Mesenteric fat pad (tissue), 1 donor: ENCODE measurements at places on chromosomes 6 and 20.

DNA sequence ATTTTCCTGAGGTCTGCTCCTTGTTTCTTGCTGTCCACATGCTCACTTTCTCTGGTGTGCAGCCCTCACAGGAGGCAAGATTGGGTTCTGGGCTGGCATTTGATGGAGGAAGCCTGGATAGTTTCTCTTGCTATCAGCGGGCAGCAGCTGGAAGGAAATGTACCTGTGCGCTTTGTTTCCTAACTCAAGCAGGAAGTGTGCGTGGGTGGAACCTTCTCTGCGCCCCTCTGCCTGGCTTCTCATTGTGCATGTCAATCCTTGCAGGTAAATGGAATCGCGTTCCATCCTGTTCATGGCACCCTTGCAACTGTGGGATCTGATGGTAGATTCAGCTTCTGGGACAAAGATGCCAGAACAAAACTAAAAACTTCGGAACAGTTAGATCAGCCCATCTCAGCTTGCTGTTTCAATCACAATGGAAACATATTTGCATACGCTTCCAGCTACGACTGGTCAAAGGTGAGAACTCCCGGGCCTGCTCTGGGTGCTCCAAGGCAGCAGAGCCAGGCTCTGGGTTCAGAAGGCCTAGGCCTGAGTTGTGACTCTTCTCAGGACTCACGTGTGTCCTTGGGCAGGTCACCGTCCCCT, 16.8 kb upstream of the RBM38 start:
- no peak for DNase-seq

DNA sequence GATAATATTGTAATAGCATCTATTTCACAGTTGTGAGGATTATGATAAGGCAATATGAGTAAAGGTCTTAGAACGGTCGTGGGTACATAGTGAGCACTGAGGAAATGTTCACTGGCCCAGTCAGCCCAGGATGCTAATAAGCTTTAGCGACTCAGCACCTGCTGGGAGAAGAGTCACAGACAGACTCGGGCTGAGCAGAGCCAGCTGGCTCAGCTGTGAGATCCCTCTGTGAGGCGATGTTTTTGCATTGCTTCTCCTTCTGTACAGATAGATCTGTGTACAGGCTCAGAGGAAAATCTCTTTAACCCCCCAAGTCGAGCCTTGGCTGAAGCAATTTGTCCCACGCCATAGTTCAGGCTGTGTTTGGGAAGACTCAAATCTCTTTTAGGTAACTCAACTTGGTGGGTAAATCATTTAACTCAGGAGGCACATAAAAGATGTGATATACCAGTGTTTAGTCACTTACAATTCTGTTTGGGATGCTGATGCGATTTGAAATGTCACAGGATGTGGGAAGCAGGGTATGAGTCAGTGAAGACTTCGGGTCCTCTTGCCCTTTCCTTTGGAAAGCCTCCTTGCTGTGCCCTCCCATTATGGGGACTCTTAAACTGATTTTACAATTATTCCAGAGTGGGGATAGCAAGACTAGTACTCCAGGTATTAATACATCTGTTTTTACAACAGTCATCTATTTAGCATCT, 53.1 kb downstream of the PHACTR1 start:
- DNase-seq, result no peak

DNA sequence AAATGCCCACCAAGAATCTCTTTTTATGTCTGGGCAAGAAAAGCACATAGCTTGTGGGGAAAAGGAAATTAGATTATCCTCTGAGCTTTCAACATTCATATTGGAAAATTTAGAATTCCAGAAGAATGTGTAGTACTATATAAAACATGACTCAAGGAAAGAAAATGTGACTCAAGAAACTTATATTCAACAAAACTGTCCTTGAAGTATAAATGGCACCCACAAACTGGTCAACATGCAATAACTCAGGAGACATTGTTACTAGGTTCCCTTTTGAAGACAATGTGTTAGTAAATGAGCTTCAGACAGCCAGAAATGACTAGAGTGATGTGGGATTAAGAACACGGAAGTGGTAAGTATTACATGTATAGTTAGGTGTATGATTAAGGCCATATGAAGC, 26.1 kb upstream of the TINAG start:
- no peak for DNase-seq

GRCh38 chr6:38505826-38506225, 133.9 kb downstream of the BTBD9 start:
- no peak for DNase-seq

GRCh38 chr6:95576218-95576997, 927 bp upstream of the MANEA start:
- DNase-seq, result no peak

- DNase-seq, result no peak
Measured at GRCh38 chr6:6179858-6180623, 140.4 kb downstream of the F13A1 start.

DNA sequence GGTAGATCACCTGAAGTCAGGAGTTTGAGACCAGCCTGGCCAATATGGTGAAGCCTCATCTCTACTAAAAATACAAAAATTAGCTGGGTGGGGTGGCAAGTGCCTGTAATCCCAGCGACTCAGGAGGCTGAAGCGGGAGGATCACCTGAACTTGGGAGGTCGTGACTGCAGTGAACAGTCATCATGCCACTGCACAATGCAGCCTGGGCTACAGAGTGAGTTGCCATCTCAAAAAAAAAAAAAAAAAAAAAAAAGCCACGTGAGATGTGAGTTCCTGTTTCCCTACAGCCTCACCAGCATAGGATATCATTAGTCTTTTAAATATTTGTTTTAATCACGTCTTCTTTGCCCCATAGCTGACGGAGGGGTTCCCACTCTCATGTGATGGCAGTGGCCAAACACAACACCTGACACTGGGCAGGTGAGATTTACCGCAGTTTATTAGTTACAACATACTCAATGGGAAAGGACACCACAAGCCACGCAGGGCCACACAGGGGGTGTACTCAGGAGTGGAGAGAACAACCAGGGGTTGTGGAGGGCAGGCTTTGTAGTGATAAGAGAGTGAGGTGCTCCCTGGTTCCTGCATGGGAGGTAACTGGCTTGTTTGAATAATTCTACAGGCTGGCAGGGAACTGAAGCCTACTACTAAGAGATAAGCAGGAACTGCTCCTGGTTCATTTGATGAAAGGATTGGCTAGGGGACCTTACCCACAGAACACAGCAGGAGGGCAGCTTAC, 4.6 kb upstream of the LZTS3 start:
- DNase-seq, result no peak

DNA sequence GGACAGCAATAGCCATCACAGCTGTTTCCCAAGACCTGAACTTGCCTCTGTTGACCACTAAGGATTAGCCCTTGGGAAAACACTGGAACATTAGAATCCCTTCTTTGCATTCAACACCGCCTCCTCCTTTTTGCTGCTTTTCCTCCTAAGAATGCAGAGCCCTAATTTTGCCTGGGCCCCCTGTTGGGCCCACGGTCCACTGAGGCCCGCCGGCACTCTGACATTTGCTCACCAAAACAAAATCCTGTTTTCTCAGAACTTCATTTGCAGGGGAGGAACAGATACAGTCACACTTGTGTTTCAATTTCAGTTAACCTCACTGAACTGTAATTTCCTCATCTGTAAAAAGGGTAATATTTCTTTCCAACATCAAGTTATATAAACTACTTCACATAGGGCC, 116.0 kb upstream of the JARID2 start:
- no peak for DNase-seq

GRCh38 chr20:4082406-4083097, 67.2 kb upstream of the RNF24 start:
- DNase-seq, result no peak

DNA sequence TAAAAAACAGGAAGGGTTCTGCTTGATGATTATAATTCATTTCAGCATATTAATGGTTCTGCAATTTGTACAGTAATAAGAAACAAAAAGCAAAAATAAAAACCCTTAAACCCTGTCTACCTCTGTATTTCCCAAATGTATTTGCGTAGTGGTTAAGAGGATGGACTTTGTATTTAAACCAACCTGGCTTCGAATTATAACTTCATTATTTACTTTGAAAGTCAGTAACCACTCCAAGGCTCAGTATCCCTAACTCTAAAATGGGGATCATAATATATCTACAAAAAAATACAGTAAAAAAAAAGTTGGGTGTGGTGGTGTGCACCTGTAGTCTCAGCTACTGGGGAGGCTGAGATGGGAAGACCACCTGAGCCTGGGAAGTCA, 21.4 kb downstream of the PERP start:
- no peak for DNase-seq

DNA sequence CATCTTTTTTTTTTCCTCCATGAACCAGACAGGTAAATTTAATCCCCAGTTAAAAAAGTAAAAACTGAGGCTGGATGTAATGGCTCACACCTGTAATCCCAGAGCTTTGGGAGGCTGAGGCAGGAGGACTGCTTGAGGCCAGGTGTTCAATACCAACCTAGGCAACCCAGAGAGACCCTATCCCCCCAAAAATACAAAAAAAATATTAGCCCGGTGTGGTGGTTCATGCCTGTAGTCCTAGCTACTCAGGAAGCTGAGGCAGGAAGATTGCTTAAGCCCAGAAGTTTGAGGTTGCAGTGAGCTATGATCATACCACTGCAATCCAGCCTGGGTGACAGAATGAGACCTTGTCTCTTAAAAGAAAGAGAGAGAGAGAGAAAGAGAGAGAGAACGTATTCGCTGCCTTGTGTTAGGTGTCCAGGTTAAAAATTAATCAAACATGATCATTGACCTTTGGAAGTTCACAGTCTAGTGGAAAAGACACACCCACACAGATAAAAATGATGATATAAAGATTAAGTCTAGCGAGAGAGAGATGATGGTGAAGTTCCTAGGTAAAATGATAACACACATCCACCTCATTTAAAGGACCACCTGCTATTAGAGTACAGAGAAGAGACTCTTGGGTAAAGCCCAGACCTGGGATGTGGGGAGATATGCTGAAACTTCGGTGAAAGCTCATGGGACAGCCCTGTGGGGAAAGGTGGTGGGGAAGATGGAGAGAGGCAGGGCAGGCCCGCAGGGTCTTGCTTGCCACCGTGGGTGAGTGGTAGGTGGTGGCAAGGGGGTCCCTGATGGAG, 4.8 kb upstream of the NHSL1 start:
- DNase-seq, result no peak

GRCh38 chr6:166024252-166024651, 143.4 kb downstream of the TBXT start:
- DNase-seq, result no peak

- no peak for DNase-seq
Measured at GRCh38 chr6:113433335-113433991, 423.7 kb upstream of the MARCKS start.

GRCh38 chr6:16322666-16323312, 84.4 kb downstream of the GMPR start:
- peak; percentile 75 for DNase-seq

DNA sequence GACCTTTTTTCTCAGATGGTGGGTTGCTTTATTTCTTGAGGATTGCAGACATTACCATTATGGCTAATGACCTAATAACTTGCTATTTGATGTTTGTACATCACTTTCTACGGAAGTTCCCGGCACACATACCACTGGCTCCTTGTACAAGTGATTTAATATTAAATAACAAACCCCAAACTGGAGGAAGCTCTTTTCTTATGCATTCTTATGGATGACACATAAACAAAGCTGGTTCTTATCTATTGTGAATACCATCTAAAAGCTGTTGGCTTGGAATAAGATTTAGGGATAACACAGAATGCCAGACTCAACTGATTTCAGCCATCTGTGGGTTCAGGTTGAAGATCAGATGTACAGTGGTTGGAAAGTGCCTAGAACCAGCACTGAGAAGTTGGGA, 272.6 kb downstream of the TSHZ2 start:
- DNase-seq, result no peak

DNA sequence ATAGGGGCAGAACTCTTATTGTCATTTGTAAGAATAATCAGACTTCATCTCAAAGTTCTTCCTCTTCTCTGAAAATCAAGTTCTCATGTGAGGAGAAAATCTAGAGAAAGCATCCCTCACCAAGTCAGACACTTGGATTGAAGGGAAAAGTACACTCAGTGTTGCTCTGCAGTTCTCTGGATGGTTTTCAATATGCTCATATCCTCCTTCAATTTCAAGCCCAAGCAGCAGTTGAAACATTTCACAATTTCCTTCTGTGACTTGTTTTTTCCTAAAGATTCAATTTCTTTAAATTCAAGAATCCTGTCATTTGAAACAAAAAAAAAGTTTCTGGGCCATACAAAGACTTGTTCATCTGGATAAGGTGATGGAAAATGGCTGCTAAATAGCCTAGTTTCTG, 140.2 kb upstream of the AHI1 start:
- no peak for DNase-seq

DNA sequence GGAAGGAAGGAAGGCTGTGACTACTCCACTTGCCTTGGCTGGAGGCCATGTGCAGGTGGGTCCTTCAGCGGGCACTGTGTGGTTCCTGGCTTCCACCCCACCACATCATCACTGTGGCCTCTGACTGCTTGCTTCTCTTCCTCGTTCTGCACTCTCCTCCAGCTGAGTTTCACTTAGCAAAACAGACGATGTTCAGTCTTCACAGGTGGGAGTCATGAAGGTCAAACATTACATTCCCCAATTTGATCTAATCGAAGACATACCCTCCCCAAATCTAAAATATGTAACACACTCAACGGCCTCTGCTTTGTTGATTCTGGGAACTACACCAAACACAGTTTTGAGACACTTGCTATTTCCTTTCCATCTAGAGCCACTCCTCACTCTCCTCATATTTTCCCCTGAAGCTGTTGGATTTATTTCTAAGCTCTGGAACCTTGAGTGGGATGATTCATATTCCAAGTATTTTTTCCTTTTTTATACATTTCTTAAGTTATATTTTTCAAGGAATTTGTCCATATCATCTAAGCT, 132.5 kb upstream of the FOXA2 start:
- no peak for DNase-seq

DNA sequence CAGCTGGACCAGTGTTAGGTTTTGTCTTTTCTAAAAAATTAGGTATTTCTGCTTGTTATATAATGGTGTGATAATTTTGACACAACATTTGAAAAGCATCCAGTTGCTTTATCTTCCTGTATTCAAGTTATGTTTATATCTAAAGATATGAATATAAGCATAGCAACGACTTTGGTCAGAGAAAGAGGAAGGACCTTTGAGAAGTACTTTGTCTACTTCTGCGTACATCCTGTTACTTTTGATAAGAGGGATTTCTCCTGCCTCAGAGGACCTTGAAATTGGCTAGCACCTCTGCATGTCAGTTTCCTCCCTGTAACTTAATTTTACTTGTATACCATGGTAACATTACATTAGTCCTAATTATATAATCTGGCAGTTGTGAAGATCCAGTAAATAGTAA, 24.8 kb downstream of the PHF20 start:
- no peak for DNase-seq

DNA sequence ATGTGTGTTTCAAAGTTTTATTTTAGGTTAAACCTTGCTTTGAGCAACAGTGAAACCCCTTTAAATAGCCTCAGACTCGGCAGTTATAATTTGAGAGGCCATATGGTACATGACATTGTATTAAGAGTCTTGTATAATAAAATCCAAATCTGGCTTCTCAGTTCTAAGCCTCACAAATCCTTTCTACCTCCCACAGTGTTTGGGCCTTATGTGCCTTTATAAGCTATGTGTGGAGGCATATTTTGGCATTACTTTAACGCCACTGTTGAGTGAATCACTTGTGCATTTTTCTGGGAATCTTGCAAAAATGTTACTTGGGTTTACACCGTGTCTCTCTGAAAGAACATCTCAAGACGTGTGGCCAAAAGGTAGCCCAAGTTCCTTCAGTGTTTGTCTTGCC, 152.4 kb downstream of the COL9A1 start:
- DNase-seq, result no peak

GRCh38 chr6:159758031-159759001, 3.5 kb upstream of the ACAT2 start:
- DNase-seq, result no peak

GRCh38 chr6:43875849-43876572, 106.0 kb downstream of the VEGFA start:
- no peak for DNase-seq

GRCh38 chr6:72218125-72218524, 331.8 kb downstream of the RIMS1 start:
- DNase-seq, result no peak
